MV-4-11 (cell line): ENCODE measurements at places on chromosomes 5 and 9.

GRCh38 chr9:80320916-80321315 is 749.2 kb downstream of the TLE4 start:
- no peak for DNase-seq

GRCh38 chr9:93525476-93525875 is 50.9 kb upstream of the PHF2 start:
- DNase-seq, result no peak

DNA sequence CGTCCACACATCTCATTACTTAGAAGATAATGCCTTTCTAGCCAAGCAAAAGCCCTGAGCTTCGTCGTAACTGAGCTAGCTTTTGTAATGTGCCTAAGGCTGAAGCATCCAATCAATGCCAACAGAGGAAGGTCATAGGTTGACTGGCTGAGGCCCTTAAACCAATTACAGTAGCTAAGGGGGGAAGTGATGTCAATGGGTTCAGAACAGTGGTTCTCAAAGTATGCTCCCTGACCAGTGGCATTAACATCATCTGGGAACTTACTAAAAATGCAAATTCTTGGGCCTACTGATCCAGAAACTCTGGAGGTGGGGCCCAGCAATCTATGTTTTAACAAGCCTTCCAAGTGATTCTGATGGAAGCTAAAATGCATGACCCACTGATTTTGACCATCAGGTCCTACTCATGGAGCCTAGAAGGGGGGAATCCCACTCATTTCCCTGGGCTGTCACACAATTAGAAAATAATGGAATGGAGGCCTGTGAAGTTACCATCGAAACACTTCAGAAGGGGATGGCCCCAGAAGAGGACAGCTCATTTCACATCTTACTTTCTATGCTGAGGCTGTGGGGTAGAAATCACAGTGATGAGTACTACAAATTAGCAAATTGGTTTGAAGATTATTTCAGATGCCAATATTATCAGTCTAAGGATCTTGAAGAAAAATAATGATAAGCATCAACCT is 4.8 kb upstream of the VLDLR start:
- no peak for DNase-seq

GRCh38 chr5:72015103-72015548 is 92.1 kb upstream of the MAP1B start:
- peak; percentile 47 for DNase-seq

DNA sequence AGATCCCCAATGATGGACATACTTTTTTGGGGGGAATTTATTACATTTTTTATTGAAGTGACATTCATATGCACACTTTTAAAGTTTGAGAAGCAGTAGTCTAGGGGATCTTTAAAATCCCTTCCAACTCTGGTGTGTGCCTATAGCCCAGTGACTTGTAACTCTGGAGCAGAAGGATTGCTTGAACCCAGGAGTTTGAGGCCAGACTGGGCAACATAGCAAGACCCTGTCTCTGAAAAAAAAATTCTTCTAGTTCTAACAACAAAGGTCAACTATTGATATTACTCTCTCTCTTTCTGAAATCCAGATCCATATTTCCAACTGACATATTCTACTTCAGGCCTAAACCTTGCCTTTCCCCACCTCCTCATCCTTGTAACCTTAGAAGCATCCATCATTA is 148.2 kb upstream of the SPRY4 start:
- no peak for DNase-seq

GRCh38 chr5:79794347-79794746 is 104.7 kb downstream of the CMYA5 start:
- DNase-seq, result no peak

- no peak for DNase-seq
Observed at GRCh38 chr5:20617841-20618240, 629.8 kb upstream of the CDH18 start.

DNA sequence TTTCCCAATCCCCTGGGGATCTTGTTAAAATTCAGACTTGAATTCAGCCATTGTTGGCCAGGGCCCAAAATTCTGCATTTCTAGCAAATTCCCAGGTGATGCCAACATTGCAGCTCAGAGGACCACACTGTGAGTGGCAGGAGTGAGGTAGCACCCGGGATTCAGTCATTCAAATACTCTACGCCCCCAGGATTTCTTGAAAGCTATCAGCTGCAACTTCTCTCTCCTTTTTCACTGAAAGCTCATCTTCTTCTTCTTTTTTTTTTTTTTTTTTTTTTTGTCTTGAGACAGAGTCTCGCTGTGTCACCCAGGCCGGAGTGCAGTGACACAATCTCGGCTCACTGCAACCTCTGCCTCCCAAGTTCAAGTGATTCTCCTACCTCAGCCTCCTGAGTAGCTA is 19.3 kb upstream of the ANKH start:
- no peak for DNase-seq
